Thyroid gland (tissue), 4 donors: ENCODE measurements at places on chromosomes 16 and 17.

GRCh38 chr16:53991754-53992378, 287.9 kb downstream of the FTO start:
- peak; percentile 72 for DNase-seq

DNA sequence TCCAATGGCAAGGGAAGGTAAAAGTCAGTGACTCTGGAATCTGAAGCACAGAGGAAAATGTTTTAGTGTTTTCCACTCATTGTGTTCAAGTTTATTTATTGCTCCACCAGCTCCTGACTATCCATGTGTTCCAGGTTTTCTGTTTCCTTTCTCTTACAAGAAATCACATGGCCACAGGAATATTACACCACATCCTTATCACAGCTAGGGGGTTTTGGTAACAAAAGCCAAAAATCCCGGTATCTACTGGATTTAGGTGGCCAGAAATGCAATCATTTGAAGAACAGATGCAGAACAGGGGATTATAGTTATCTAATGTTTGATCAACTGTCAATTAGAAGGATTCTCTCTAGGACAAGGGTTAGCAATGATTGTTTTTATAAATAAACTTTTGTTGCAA, 47.9 kb downstream of the STH start:
- DNase-seq = no peak

DNA sequence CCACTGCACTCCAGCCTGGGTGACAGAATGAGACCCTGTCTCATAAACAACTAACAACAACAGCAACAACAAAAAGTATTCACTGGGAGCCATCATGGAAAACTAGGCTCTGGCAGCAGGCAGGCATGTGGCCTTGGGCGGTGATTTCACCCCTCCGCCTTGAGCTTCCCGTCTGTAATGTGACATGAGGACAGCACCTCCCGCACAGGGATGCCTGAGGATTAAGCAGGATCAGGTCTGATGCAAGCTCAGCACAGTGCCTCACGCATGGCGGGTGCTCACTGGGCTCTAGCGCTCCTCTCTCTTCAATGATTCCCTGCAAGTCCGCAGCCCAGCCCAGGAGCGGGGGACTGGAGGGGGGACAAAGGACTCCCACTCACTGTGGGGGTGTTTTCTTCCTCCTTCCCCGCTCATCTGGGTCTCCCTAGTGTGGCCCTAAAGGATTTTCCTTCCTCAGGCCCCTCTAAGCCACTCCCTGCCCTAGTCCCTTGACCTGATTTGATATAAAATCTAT, 2.8 kb downstream of the PLCD3 start:
- peak; percentile 11 for DNase-seq

- DNase-seq = no peak
These were observed 729 bp upstream of the CLTC start for GRCh38 chr17:59619035-59619297.

- no peak for DNase-seq
These were observed 12.8 kb upstream of the CNEP1R1 start for GRCh38 chr16:50012182-50012581.

GRCh38 chr16:20774703-20775362, 11.0 kb downstream of the ACSM3 start:
- DNase-seq = peak; percentile 56

DNA sequence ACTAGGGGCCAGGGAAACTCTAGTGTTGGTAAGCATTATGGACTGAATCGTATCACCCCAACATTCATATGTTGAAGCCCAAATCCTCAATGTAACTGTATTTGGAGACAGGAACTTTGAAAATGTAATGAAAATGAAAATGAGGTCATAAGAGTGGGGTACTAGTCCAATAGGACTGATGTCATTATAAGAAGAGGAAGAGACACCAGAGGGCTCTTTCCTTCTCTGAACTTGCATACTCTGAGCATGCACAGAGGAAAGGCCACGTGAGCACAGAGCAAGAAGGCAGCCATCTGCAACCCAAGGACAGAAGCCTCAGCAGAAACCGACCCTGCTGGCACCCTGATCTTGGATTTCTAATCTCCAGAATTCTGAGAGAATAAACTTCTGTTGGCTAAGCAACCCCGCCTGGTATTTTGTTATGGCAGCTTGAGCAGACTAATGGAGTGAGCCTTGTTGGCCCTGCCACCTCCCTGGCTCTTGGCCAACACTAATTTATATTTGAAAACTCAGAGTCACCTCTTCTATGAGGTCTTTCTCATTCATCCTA, 273.4 kb downstream of the NTN1 start:
- DNase-seq = peak; percentile 4

DNA sequence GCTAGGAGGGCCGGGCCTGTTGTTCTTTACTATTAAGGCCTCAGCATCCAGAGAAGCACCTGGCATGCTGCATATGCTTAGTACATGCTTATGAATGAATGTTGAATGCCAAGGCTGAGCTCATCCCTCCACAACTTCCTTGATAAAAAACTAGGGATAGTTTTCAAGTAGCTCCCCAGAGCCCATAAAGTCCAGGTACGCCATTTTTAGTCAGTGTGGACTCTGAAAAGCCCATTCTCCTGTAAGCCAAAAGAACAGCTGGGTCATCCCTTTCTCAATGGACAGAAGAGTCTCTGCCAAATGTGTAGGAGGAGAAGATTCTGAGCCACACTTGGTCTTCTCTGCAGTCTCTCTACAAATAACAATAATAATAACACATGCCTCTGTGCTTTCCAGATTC, 8.9 kb upstream of the ITGB3 start:
- DNase-seq = no peak
